ENCODE measurements at places on chromosomes 12 and 14.

GRCh38 chr14:74859757-74860552 lies 16.0 kb downstream of the PROX2 start:
- no peak for DNase-seq

DNA sequence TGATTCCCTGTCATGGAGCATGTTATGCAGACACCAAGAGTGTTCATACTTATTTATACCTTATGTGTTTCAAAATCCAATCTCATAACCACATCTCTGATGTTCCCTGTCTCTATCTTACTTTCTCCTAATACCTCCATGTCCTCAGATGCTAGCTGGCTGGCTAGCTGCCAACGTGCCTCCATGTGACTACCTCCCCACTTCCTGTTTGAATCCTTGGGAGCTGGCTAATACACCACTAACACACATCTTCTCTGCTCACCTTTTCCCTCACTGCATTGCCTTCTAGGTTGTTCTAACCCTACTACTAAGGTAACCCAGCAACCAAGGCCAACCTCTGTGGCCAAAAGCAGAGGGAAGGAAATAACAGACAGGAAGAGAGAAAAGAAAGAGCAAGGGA lies 27.3 kb downstream of the TTC5 start:
- no peak for DNase-seq

GRCh38 chr12:72234886-72235285 lies 37.3 kb upstream of the TRHDE start:
- DNase-seq: no peak

- no peak for DNase-seq
Measured at GRCh38 chr12:9948606-9949296, 16.6 kb upstream of the CLEC2A start.

GRCh38 chr12:4448371-4448940 lies 2.8 kb upstream of the FGF6 start:
- DNase-seq: no peak

GRCh38 chr12:116309343-116309742 lies 31.9 kb upstream of the MED13L start:
- no peak for DNase-seq

GRCh38 chr12:1581973-1582708 lies 12.2 kb downstream of the FBXL14 start:
- DNase-seq: no peak

GRCh38 chr14:64671591-64671990 lies 32.6 kb upstream of the PLEKHG3 start:
- DNase-seq: no peak

DNA sequence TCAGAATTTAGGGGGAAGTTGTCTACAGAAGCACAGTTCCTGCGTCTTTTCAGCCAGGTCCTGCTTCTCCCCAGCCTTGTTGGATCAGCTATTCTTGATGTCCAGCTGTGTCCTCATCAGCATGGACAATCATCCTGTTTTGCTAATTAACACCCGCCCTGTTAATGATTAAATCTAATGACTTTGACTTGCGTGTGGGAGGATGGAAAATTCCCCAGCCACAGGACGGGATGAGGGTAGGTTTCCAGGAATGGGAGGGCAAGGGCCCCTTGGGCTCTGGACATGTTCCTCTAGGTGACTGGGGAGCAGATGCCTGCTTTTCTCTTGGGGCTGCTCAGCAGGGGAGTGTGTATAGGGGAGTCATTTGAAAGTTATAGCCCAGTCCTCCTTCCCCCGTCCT lies 5.3 kb upstream of the PPP1R1A start:
- no peak for DNase-seq

- no peak for DNase-seq
Measured at GRCh38 chr14:72738161-72738611, 155.7 kb downstream of the DPF3 start.

DNA sequence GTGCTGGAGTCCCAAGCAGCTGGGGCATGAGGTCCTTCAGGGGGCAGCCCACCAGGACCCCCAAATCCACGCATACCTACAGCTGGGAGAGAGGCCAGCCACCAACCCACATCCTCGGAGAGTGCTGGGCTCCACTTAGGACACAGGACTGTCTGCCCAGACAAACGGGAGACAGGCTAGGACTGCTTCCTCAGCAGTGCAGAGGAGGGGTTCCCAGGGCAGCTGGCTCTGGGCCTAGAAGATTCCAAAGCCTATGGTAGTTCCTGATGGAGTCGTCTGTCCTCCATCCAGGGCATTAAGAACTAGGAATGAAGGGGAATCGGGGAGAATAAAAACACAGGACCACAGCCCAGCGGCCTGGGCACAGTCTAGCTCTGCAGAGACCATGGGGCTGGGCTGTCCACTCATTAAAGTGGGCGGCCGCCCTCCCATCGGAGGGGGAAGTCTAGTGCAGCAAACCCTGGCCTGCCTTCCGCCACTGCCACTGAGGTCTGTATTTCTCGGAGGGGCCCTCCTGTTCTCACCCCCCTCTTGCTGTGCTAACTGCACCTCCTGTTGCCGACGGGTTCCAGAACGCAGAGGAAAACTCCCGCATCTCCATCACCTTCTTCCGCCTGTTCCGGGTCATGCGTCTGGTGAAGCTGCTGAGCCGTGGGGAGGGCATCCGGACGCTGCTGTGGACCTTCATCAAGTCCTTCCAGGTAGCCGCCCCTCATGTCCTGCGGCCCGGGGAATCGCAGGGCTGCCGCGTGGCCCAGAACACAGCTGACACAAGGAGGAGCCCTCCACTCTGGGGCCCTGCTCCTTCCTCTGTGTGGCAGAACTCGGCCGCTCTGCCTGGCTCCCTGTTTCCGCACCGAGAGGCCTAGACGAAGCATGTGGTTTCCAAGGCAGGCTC lies 143.5 kb upstream of the FKBP4 start:
- DNase-seq: no peak

- DNase-seq: no peak
Measured at GRCh38 chr14:72576258-72576657, 317.6 kb downstream of the DPF3 start.

- DNase-seq: no peak
Measured at GRCh38 chr12:95790033-95790916, at the start of gene NTN4. NTN4 (minus strand) TSS chr12:95790764; CDS start chr12:95790309, 455 bp downstream.

- DNase-seq: no peak
Measured at GRCh38 chr12:72057330-72057914, 118.8 kb downstream of the TPH2 start.

GRCh38 chr12:85369365-85370154 lies 89.5 kb downstream of the ALX1 start:
- no peak for DNase-seq

DNA sequence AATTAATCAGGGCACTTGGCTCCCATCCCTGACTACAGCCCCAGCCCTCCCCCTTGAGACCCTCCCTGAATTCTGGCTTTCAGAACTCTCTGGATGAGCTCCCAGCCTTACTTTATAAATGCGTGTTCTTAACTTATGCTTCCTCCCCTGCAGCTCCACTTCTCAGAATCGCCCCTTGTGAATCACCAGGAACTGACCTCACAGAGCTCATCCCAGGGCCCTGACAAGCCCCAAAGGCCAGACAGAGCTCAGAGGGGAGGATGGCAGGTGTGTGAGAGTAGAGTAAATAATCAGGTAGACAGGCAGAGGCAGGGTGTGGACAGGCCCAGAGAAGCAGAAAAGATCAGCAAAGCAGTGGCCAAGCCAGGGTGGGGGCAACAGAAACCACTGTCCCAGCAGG lies 68.2 kb upstream of the FOXN3 start:
- no peak for DNase-seq

GRCh38 chr14:100443603-100444002 lies 120.5 kb downstream of the SLC25A47 start:
- no peak for DNase-seq

DNA sequence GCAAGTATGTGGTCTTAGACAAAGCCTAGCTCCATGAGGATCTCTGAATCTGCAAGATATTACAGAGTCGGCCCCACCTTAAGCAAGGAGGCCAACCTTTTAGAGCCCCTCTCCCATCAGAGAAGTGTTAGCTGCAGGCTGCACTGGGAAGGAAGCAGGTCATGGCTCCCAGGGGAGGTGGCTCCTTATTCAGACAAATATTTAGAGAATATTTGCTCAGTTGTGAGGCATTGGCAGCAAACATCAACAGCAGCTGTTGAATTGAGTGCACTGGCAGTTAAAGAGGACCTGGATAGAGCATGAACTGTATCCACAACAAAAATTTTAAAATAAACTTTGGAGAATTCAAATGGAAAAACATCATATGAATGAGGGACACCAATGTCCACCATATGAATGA lies 44.7 kb downstream of the FSCB start:
- DNase-seq: no peak

DNA sequence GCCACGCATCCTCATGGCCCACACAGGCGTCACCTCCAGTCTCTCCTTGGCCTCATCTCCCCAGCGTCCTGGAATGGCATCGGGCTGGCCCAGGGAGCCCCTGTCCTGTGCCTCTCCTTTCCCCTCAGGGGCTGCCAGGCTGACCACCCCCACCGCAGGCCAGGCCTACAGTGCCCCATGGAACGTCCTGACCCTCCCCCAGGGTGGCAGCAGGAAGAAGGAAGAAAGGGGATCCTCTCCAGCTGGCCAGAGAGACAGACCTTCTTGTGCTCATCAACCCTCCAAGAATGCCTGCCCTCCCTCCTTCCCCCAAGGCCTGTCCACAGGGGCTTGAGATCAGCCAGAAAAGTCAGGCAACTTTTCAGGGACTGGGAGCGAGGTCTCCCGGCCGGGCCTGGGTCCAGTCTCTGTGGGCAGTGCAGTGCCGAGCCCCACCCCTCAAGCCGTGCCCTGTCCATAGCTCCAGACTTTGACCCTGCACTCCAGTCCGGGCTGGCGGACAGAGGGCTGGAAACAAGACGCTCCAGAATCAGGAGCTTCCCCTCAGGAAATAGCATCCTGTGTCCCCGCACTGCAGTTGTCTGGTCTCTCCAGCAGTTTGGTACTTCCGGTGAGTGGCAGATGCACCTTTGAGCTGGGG lies at the start of gene DAO:
DAO (plus strand) TSS at position 478 of the 640 bp plus-strand sequence. CDS start 4,915 bp downstream, outside the sequence.
- DNase-seq: no peak
